B cell (primary cell): ENCODE measurements at places on chromosomes 6 and 20.

GRCh38 chr6:168060521-168060931 lies 18.5 kb downstream of the FRMD1 start:
- DNase-seq, result no peak

GRCh38 chr6:7088076-7088742 lies 19.6 kb upstream of the RREB1 start:
- DNase-seq, result no peak

DNA sequence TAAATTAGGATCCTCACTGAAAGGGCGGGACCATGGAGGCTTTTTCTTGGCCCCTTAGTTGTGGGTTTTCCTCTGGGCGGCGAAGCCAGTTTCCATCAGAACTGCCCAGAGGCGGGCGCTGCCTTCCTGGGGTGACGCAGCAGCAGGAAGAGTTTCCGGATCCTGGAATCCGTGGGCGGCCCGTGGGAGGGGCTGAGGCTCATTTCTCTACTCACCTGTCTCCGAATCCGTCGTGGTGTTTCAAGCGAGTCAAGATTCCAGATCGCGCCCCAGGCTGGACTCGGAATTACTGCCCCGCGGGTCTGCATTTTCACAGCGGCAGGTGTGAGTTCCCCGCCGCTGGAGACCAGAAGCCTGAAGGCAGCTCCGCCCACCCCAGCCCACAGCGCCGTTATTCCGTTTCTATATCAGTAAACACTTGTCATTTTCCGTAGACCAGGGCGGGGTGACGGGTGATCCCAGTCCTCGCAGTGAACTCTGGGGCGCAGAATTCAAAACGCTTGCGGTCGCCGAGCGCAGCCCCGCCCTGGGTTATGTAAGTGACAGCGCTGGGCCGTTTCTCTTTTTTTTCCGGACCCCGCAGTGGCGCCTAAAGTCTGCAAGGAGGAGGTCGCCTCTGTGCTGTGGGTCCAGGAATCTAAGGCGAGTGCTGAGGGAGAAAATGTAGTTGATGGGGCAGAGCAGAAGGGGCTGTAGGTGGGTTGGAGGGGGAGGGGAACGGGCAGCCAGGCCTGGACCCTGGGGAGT lies 27.2 kb upstream of the POU5F1 start:
- DNase-seq, result peak; percentile 95

GRCh38 chr20:34110745-34111641 lies 1.1 kb downstream of the EIF2S2 start:
- DNase-seq, result no peak

DNA sequence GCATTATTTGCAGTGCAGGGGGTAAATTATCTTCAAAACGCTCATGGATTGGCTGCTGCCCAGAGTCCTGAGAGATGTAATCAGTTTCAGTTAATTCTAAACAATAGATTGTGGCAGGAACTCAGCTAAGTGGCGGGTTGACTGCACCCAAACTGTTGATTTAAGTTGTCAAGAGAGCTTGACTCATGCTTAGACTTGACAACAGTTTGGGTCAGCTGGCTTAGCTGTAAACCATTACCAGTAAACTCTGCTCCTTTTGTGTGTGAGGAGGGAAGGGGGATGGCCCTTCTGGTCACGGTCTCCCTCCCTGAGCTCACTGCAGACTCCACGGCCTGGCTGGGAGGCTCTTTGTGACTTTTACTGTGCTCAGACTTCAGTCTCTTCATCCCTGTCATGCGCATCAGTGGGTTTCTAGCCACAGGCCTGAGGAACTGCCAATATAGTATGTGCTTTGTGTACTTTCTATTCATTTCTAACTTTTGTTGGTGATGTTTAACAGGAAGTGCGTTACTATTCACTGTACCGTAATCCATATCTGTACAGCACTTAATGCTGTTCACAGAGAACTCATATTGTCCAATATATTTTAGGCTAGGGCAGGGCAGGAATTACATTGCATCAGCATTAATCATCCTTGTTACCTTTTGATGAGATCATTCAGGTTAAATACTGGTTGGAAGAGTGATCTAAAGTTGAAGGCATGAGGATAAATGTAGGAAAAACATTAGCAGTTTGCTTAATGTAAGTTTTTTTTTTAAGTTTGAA lies 488.3 kb downstream of the CDKAL1 start:
- DNase-seq, result peak; percentile 55

GRCh38 chr6:116842459-116842858 lies 13.6 kb upstream of the GPRC6A start:
- no peak for DNase-seq

DNA sequence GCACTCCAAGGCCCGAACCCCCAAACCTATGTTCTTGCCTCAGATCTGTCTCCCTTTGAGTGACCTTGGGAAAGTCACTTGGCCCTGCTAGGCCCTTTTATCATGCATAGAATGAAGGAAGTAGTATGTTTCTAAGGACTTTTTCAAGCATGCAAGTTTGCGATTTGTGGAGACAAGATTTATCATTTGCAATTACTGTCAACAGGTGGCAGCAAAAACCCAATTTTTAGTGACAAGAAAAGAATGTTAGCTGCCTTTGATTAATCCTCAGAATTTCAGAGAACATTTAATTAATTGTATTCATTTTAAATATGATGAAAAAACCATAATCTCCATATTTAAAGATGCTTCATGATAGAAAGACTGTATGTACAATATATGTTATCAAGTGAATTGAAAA lies 28.3 kb upstream of the PREP start:
- peak; percentile 52 for DNase-seq
